ENCODE measurements at places on chromosomes 6 and 20.

GRCh38 chr6:111580826-111581505, 24.7 kb downstream of the TRAF3IP2 start:
- no peak for DNase-seq

DNA sequence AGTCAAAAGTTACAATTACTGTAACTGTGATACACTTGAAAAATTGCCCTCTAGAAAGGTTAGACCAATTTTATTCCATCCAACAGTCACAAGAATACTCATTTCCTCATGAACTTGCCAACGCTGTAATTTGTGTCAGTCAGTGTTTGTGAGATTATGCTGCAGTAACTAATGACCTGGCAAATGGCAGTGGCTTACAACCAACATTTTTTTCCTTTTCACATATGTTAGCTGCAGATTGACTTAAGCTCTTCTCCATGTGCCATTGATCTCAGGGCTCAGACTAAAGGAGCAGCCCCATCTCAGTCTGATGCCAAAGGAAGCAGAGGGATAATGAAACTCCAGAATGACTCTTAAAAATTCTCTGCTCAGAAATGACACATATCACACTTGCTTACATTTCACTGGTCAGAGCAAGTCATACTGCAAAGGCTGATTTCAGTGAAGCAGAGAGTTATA, 92.3 kb upstream of the ELOVL5 start:
- DNase-seq, result no peak

GRCh38 chr6:44277763-44278162, 7.5 kb downstream of the TMEM151B start:
- no peak for DNase-seq

DNA sequence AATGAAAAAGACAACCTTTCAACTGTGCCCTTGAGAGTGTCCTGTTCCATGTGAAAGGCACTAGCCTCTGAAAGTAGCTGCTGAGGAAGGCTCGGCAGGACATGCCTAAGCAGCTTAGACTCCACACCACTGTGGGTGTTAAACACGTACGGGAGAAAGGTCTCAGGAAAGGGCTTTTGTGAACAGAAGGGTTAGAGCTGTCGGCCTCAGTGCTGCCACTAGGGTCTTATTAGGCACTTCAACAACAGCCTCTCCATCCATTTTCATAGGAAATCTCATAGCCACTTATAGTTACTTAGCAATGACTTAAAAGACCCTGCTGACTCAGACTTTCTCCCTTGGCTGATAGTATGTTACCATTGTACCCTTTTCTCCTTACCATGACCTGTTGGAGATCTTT, 662.8 kb downstream of the TBC1D32 start:
- no peak for DNase-seq

DNA sequence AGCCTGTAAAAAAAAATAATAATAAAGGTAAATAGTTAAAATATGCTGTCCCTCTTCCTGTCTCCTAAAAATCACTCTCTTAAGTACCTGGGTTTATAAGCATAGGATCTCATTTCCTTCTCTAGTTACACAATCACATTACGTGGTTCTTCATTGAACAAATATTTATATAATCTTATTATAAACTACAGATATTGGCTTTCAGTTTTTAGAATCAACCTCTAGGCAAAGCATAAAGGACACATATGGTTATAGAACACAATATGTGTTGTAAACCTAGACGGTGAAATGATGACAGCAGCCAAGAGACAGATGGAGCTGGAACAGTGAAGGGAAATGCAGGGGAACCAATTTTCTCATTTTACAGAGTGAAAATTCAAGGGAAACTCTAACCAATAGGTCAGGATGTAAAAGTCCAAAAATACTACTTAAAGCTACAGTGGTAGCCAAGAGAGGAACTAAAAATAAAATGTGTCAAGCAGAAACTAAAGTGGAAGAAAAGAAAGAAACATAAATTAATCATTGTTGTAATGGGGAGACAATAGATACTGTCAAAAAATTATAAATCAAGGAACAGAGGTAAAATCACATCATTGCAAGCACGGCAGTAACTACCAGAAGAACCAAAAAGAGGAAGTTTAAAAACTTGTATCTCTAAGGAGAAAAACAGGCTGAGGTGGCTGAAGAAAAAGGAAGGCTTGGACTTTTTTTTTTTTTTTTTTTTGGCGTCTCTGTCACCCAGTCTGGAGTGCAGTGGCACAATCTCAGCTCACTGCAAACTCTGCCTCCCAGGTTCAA, 82.8 kb upstream of the CDYL start:
- DNase-seq, result no peak

- DNase-seq, result peak; percentile 89
Observed at GRCh38 chr6:32369660-32370059, 2.0 kb downstream of the TSBP1 start.

DNA sequence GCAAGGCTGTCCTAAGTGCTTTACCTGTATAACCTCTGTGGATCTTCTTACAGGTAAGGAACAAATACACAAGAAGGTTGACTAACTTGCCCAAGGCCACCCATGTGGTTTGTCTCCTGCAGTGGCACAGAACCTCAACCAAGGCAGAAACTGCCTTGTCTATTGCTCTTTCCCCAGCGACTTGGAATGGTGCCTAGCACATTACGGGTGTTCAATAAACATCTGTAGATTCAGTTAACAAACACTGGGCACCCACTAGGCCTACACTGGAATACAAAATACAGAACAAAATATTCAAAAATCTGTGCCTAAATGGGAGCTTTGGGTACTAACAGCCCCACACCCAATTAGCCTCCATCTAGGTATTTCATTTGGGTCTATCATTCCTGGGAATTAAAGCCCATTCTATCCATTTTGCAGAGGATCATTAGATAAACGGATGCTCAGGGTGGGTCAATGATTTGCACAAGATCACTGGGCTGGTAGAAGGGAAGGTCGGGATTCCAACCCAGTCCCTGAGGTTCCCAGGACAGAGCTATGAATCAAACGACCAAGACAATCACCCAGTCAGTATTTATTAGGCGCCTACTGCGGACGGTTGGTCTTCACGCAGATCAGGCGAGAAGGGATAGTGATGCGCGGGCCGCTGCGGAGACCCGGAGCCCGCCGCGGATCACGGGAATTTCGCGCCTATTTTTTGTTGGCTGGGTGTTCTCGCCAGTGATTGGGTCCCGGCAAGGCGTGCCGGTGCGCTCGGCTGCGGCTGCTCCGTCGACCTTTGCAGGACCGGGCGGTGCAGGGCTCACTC, at the start of gene STK35:
Gene STK35 (plus strand): TSS at position 771 of the 808 bp plus-strand sequence. CDS start 55 bp downstream, outside the sequence.
- no peak for DNase-seq

All from HS-27A (cell line).